ENCODE measurements at places on chromosomes 16 and 17.

DNA sequence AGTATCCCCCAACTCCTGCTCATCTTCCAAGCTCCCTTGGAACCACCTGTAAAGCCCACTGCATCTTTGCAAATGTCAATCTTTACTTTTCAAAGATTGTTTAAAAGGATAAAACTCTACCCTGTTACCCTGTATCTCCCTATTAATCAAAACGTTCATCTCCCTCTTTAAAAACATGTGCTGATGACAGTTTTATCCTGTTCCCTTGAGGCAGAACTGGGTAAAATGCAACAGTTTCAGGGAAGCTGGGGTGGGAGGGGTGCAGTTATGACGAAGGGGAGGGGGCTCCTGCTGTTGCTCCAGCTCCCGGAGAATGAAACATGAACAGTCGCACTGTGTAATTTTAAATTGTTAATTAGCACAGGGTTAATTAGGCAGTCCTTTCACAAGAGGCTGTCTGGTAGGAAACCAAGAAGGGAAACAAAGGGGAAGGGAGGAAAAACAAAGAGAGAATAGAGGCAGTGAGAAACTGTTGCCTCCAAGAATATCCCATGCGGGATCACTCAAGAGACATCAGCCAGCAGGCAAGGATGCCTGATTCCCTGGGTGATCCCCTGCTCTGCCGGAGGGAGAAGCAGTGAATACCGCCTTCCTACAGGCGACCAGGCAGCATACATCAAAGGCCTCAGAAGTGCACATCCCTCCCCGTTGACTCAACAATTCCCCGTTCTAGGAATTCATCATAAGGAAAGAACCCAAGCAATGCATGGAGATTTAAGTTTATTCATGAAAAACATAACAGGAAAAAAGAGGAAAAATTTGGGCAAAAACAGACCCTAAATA is 84.2 kb downstream of the ZFHX3 start:
- DNase-seq, result peak; percentile 79

- DNase-seq, result no peak
Observed at GRCh38 chr17:41311111-41311510, 2.0 kb upstream of the KRTAP16-1 start.

GRCh38 chr17:5608399-5609112 is 24.2 kb upstream of the NLRP1 start:
- DNase-seq, result no peak

GRCh38 chr16:560701-561412 is 663 bp downstream of the PRR35 start:
- DNase-seq, result no peak

DNA sequence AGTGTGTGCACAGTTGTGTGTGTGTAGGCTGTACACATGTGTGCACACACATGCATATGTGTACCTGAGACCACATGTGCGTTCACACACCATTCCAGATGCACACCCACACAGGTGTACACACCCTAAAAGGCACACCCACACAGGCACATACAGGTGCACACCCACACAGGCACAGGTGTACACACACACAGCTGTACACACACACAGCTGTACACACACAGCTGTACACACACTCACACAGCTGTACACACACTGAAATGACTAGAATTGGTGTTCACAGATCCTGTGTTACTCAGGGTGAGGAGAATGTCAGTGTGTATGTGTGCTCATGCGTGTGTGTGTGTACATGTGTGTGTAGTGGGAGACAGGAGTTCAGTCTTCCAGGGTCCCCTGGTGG is 15.9 kb upstream of the DOC2B start:
- DNase-seq, result no peak

DNA sequence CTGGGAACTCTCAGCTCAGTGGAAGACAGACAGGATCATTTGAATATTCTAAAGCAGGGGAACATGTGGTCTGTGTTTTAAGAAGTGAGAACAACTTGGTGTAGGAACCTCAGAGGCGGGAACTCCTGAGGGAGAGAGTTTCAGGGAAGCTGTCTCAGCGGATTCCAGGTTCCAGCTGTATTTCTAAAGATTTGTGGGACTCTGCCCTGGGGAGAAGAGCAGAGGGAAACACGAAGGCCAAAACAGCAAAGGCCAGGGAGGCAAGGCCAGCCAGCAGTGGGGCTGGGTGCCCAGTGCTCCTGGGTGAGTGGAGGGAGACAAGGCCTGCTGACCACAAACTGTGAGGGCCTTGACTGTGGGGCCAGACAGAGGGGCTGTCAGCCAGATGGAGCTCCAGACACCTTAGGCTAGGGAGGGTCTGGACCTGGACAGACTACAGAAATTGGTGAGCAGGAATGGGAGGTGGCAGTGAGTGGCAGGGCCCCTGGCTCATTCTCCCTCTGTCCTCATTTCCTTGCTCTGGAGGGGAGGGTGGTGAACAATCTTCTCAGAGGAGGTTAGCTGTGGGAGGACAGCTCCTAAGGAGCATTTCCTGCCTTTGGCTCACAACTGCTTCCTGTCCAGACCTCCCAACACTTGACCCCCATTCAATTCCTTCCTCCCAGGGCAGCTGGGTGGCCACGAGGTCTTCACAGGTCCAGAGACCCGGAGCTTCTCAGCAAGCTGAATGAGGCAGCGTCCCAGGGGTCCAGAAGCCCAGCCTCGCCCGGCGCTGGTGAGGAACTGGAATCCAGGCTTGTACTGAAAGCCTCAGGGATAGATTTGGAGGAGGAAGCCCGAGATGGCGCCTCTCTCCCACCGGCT is 21.0 kb upstream of the FZD2 start:
- peak; percentile 69 for DNase-seq

DNA sequence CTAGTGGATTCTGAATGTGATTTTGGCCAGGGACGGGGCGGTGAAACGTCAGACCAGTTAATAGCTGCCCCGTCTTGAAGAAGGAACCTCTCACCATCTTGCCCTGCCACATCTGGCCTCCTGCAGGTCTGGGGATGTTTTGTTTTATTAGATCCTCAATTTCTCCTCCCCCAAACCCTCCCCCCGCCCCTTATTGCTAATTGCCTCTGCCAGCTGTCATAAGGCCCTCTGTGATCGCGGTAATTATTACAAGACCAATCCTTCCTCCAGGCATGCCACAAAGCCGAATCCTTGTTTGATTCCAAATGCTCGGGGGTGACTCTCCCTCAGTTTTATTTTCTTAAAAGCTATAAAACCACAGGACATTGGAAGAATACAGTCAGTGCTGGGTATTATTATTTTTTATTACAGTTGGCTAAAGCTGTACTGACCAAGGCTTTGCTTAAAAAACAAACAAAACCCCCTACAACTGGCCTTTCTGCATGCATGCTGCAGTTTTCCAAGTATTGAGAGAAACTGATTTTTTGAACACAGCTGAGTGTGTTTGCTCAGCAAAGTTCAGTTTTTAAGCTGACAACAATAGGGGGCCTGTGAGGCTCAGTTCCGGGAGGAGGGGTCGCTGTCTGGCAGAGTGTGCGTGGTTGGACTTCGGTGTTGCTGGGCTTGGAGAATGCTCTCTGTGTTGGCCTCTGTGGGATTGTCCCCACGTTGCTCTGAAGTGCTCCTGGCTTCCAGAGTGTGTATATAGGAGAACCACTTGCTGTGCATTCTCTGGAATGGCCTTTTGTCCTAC is 1.7 kb downstream of the KSR1 start:
- peak; percentile 75 for DNase-seq

DNA sequence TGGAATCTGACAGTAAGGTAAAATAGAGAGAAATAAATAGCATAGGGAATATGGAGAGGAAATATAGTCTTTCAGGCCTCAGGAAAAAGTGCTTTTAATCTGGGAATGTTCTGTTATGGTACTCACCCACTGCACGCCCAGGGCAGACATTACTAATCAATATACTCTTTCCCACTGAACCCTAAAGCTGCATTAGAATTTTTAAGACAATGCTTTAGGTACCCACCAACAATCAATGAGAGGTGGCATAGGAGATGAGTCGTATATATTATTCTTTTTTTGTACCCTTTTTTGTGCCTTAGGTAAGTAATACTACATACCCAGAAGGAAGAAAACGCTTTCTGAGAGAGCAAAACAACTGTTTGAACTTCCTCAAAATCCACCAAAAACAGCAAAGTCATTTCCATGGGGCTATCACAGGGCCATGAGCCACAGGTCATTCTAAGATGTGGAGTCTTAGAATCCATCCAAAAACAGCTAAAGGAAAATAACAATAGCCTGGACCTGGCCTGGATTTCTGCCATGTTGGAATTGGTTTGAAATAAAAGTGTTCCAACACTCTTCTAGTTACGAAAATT is 542.1 kb downstream of the XYLT1 start:
- no peak for DNase-seq

DNA sequence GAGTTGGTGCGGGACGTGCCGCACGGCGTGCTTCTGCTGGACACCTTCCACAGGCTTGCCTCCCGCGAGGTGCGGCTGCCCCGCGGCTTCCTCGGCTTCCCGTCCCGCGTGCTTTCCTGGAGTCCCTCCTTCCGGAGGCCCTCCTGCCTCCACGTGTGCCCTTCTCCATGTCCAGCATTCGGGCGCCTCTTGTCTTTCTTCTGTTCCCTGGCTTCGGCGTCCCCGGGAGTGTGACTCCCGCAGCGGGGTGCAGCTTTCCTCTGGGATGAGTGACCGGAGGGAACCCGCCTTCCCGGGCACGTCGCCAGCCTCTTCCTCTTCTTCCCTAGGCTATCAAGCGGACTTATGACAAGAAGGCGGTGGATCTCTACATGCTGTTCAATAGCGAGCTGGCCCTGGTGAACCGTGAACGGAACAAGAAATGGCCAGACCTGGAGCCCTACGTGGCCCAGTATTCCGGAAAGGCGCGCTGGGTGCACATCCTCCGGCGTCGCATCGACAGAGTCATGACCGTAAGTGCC is 23.0 kb downstream of the DNAH2 start:
- DNase-seq, result no peak

DNA sequence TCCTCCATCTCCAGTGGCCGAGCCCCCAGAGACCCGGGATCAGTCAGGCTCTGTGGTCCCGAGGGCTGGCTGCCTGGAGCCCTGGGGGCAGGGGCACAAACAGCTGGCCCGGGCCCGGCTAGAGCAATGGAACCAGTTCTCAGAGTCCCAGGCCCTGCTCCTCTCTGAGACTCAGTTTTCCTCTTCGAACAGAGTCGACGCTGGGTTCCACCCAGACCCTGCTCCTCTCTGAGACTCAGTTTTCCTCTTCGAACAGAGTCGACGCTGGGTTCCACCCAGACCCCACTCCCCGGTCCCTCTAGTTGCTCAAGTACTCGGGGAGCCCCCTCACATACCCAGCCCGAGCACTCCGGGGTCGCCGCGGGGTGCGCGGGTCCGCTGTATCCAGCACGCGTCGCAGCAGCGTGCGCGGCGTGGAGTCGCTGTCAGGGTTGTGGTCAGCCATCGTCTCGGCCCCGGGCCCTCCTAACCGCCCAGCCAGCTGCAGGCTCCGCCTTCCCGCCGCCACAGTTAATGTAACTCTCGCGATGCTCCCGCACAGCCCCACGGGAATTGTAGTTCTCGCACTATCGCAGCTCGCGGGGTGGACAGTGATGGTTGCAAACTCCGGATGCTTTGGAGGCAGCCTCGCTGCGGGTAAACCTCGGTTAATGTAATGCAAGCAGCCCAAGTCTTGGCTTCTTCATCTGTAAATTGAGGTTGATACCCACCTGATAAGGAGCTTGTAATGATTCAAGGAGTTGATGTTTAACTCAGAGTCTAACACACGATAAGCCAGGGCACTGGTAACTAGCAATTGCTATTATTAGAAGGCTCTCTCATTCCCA is 8.5 kb upstream of the THAP11 start:
- peak; percentile 90 for DNase-seq

GRCh38 chr16:84450176-84450865 is 54.1 kb downstream of the MEAK7 start:
- DNase-seq, result no peak

GRCh38 chr16:73308771-73309170 is 260.8 kb upstream of the ZFHX3 start:
- DNase-seq, result no peak

DNA sequence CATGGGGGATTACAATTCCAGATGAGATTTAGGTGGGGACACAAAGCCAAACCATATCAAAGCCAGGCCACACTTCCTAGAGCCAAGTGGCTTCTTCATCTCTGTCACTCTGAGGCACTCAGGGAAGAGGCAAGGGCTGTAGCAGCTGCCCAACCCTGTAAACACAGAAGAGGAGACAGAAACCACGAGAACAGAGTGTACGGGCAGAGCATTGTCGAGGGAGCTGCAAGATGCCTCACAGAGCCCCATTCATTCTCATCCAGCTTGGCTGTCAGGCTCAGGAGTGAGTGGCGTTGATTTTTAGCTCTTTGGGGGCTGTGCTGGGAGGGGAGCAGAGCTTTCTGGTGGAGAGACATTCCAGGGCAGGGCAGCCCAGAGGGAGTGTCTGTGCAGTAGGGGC is 117.2 kb upstream of the SALL1 start:
- no peak for DNase-seq

- DNase-seq, result peak; percentile 47
Observed at GRCh38 chr17:49497148-49498028, 2.3 kb downstream of the NGFR start.

DNA sequence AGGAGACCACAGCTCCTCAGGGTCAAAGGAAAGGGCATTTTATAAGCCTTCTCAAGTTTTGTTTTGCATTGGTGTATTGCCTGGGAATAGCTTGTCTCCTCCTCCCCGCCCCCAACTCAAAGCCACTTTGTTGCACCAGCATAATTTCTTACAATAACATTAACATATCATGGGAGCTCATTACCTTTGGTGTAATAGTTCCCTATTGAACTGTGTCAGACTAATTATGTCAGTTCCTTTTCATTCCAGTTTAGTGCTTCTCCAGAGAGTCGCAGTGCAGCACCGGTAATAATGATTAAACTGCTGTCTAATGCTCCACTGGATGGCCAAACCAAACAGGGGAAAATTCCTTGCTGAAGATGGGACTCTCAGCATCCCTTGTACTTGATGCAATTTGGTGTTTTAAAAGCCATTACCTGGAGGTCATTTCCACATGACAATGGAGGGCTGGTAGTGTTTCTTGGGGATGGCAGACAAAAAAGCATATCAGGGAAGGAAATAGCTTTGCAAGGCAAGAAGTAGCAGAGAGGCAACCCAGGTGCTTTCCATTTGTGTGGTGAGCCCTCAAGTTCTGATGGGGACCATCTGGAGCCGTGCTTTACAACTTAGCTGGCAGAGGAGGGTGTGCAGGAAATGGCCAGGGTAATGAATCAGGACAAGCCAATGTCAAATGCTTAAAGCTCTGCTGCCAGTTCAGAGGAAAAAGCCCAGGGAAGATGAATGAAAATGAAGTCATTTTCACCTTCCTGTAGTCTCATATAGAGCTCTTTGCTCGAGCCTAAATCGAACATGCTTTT is 91.5 kb upstream of the NLRP1 start:
- no peak for DNase-seq

GRCh38 chr17:7072406-7072805 is 7.6 kb downstream of the CLEC10A start:
- DNase-seq, result no peak

GRCh38 chr17:76623271-76624146 is 20.0 kb downstream of the ST6GALNAC1 start:
- peak; percentile 73 for DNase-seq

GRCh38 chr17:81601525-81602120 is 35.3 kb downstream of the NPLOC4 start:
- peak; percentile 82 for DNase-seq

- peak; percentile 29 for DNase-seq
Observed at GRCh38 chr17:65463242-65463641, 98.2 kb downstream of the AXIN2 start.

- no peak for DNase-seq
Observed at GRCh38 chr16:47046726-47047523, 73.5 kb upstream of the DNAJA2 start.

GRCh38 chr17:9021992-9022572 is 772 bp downstream of the NTN1 start:
- peak; percentile 28 for DNase-seq

GRCh38 chr17:77963441-77963840 is 4.9 kb downstream of the TNRC6C start:
- peak; percentile 94 for DNase-seq

GRCh38 chr17:65987988-65988387 is 203.9 kb downstream of the CEP112 start:
- DNase-seq, result peak; percentile 47
